ENCODE measurements at places on chromosomes 1 and 21. TPM values are rescaled to one million over a fixed set of nuclear protein-coding genes. Genes with fewer than 3 reads are reported as not detected.

Gene RPE65
- under 0.01 TPM for total RNA-seq

GRCh38 chr1:228828151-228828550, 92.9 kb downstream of the RHOU start:
- no peak for DNase-seq

Gene KLHDC9
- not detected for total RNA-seq

Gene PTGS2
- 8.7 TPM for total RNA-seq

DNA sequence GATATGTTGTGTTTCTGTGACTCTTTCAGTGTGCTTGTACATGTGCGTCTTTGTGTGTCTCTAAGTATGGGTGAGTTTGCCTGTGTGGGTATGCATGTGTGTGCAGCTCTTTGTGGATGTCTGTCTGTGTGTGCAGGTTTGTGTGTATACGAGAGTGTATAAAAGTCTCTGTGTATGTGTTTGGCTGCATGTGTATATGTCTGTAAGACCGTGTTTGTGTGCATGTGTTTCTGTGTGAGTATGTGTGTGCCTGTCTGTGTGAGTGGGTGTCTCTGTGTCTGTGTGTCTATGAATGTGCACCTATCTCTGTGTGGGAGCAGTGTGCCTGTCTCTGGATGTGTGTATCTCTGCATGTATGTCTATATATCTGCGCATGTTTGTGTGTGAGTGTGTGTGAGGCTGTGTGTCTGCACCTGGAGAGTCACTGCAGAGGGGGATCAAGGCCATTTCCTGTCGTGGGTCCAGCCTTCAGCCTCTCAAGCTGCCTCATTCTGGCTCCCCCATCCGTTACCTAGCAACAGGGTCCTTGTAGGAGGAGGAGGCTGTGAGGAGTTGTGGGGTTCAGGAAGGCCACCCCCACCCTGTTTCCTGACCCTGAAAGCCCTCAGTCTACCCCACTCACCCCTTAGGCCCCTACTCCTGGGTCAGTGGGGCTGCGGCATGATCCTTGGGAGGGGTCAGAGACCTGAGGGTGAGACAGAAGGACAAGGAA, 10.4 kb downstream of the FGR start:
- no peak for DNase-seq

Gene FBXO2
- total RNA-seq: 1.4 TPM

All from Daoy (cell line).